Activated CD8-positive, alpha-beta T cell treated with anti-CD3 and anti-CD28 coated beads, Interleukin-2, amount 10 ng/mL, durations not matched to agents 7 days and 5 days (primary cell): ENCODE measurements at places on chromosomes 3 and 15. TPM values are rescaled to one million over a fixed set of nuclear protein-coding genes. Genes with fewer than 3 reads are reported as not detected.

The SLC35G2 gene
- total RNA-seq: 0.16 TPM

The SLC25A20 gene
- 29.9 TPM for total RNA-seq

The ZNF106 gene
- 42.2 TPM for total RNA-seq

The GCSAM gene
- 5.6 TPM for total RNA-seq

The HOMER2 gene
- total RNA-seq: 12.0 TPM

The TIPIN gene
- 36.4 TPM for total RNA-seq

The MLH1 gene
- total RNA-seq: 60.9 TPM

The FBXW12 gene
- total RNA-seq: not detected

The CCR8 gene
- total RNA-seq: 0.94 TPM

The IQCF5 gene
- not detected for total RNA-seq

The GPX1 gene
- 115 TPM for total RNA-seq

The LRRC31 gene
- total RNA-seq: not detected

The NTRK3 gene
- total RNA-seq: not detected

The FAM174B gene
- 2.5 TPM for total RNA-seq
